Cerebellar cortex (tissue), 1 donor: ENCODE measurements at places on chromosomes 11 and 22.

GRCh38 chr22:38220163-38220562, 18.4 kb downstream of the MAFF start:
- DNase-seq = no peak

DNA sequence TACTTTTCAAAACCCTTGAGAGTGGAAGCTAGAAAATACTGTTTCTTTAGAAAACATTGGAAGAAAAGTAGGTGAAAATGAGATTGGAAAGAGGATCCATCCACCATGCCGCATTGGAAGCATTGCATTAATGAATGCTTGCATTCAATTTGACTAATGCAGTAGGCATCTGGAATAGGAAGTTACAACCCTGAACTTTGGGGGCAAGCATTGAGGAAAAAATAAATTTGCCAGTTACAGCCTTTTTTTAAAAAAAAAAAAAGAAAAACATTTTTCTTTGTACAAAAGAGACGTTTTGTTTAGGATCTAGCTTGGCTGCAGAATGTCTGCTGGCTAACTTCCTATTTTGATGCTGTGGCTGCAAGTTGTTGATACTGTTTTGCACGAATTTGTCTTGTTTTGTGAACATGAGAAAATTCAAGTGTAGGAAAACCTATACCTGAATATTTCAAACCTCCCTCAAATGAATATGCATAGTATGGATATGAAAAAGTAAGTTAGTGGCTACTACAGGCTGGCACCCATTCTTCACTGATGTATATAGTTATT, 28.1 kb downstream of the RTN3 start:
- no peak for DNase-seq

GRCh38 chr22:36304429-36304828, 51.5 kb downstream of the APOL1 start:
- DNase-seq = no peak

- DNase-seq = no peak
These were observed 11.9 kb downstream of the APOL2 start for GRCh38 chr22:36227396-36227795.

GRCh38 chr11:74721479-74721835, 9.8 kb downstream of the CHRDL2 start:
- DNase-seq = peak; percentile 79

DNA sequence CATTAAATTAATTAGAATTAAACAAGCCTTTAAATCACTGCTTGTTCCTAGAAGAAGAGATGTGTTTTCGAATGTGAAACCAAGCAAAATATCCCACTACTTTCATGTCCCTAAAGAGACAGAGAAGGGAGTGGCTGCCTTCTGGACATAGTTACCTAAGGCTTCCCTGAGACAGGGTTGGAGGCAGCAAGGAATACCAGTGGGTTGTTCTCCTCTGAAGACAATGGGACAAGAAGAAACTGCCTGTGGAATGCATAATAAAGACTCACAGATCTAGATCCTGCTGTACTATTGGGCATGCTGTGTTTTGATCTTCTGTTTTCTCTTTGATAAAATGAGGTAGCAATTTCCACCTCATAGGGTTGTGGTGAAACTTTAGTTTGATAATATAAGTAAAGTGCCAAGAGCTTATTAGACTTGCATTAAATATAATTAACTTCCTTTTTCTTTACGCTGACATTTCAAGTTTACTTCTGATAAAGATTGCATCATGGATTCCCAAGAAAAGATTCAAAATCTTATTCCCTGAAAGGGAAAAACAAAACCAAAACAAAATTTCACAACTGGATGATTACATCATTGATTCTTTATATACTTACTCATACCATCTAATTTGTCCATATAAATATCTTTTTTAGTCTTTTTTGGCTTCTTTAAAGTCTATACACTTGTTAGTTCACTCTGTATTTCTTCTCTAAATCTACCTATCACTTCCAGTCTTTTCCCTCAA, 621.3 kb downstream of the ETS1 start:
- no peak for DNase-seq

GRCh38 chr11:88448131-88448670, 110.7 kb upstream of the CTSC start:
- no peak for DNase-seq

GRCh38 chr11:76567261-76567660, 103.3 kb downstream of the LRRC32 start:
- no peak for DNase-seq

- no peak for DNase-seq
These were observed 280.7 kb upstream of the CADM1 start for GRCh38 chr11:115784796-115785521.

DNA sequence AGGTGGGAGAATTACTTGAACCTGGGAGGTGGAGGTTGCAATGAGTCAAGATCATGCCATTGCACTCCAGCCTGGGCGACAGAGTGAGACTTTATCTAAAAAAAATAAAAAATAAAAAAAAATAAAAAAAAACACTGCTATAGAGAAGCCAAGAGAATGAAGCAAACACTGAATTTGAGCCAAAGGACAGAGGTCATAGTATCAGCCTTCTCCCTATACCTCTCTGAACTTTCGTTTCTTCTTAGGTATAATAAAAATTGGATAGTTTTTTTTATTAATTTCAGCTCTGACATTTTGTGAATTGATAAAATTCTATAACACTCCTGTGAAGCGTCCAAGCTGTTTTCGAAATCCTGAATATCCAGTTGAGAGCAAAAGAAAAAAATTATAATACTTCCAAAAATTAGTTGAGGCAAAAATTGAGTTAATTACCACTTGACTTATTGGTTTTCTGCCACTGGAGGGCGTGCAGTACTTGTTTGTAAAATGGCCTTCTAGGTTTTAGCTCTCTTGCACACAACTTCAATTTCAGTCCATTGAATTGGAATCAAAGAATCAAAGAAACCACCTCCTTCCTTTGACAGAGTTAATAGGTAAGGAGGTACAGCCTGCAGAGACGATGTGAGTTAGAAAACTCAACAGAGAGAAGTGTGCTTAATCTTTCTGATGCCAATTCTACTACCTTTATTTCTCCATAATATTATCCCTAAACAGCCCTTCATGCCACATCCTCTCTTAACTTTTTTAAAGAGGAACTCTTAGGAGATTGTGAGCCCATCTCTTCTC, 143.2 kb downstream of the BBOX1 start:
- peak; percentile 82 for DNase-seq

DNA sequence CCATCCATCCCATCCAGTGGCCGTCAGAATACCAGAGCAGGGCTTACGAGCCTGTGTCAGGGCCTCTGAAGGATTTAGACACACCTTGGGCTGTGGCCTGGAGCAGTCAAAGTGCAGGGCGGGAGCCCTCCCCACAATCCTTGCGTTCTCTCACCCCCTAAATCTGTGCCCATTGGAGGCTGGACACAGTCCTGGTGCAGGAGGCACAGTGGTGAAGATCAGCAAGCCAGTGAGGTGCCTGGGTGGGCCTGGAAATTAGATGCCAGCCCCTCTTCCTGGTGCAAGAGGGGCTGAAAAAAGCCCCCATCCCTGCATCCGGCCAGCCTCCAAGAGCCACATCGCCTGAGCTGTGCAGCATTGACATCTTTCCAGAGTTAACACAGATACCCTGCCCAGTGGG, 1045.8 kb downstream of the TBC1D22A start:
- no peak for DNase-seq

- no peak for DNase-seq
These were observed 35.4 kb upstream of the GNAZ start for GRCh38 chr22:23034621-23035556.

DNA sequence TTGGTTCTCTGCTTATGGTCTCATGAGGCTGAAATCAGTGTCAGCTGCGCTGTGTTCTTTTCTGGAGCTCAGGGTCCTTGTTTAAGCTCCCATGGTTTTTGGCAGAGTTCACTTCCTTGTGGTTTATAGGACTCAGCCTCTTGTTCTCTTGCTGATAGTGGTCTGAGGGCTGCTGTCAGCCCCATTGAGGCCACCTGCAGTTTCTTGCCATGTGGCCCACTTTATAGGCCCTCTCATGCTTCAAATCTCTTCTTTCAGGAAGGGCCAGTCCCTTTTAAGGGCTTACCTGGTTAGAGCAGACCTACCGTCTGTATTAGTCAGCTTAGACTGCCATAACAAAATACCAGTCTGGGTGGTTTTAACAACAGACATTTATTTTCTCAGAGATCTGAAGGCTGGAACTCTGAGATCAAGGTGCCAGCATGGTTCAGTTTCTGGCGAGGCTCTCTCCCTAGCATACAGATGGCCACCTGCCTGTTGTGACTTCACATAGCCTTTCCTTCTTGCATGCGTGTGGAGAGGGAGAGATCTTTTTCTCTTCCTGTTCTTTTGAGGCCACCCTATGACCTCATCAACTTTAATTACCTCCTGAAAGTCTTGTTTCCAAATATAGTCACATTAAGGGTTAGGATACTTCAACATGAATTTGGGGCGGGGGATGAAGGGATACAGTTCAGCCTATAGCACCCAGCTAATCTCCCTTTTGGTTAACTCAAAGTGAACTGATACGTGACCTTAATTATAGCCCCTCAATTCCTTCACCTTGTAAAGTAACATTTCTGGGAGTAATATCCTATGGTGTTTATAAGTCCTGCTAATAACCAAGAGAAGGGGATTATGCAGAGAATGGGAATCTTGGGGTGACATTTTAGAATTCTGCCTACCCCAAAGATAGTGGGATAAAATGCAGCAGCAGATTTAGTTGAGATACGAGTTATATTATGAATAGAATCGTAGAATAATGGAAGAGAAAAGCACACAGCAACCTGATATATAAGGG, 131.8 kb downstream of the UVRAG start:
- DNase-seq = peak; percentile 80

GRCh38 chr11:69380921-69381581, 87.1 kb downstream of the MYEOV start:
- DNase-seq = no peak

DNA sequence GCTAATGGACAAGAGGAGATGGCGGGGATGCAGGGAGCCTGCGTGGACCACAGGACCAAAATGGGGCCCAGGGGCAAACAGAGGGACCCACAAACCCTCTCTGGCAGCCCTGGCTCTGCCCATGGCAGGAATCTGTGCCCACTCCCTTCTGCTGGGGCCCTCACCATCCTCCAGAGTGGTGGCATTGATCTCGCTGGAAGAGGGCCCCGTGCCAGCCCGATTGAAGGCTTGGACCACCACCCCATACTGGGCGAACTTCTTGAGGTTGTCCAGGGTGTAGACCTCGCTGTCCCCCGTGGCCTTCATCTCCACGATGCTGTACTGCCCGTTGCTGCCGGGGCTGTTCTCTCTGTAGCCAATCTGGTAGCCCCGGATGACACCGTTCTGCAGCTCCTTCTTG, 137.1 kb downstream of the CEP164 start:
- DNase-seq = no peak

- no peak for DNase-seq
These were observed 7.0 kb downstream of the PC start for GRCh38 chr11:66951135-66951534.

- DNase-seq = no peak
These were observed 9.2 kb downstream of the POU2AF3 start for GRCh38 chr11:111307472-111308108.

GRCh38 chr11:122743949-122744348, 88.4 kb downstream of the UBASH3B start:
- no peak for DNase-seq

DNA sequence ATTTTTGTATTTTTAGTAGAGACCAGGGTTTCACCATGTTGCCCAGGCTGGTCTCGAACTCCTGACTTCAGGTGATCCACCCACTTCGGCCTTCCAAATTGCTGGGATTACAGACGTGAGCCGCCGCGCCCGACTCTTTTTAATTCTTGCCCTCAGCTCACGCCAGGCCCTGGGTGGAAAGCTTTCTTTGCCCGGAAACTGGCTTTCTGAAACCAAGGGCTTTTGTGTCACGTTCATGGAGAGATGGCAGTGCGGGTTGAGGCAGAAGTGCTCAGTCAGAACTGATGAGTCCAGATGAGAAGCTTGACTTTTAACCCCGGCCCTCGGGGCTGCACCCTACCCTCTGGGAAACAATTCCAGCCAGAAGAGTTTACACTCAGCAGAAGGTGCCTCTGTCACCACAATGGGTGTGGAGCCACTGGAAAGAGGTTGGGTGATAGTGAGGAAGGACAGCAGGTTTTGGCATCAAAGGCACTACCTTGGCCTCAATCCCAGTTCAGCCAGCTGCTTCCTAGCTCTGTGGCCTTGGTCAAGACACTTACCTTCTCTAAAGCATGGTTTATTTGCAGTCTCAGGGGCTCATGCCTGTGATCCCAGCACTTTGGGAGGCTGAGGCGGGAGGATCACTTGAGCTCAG, 890 bp upstream of the ARFGAP3 start:
- DNase-seq = peak; percentile 74

GRCh38 chr11:104442321-104442720, 278.4 kb upstream of the PDGFD start:
- DNase-seq = no peak

DNA sequence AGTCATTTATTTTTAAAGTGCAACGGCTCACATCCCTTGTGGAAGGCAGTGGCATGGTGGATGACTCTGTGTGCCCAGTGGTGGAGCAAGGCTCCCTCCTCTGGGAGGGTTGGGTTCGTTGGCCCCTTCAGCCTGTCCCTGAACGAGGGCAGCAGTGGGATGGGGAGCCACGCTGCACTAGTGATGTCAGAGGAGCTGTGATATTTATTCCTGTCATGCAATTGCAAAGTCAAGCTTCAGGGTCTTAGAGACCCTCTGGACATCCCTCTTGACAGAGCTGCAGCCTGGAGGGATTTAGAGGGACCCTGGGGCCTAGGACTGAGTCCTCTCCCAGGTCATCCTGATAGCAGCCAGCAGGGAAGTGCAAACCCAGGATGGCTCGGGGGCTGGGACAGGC, 78.2 kb upstream of the NARS2 start:
- DNase-seq = no peak

DNA sequence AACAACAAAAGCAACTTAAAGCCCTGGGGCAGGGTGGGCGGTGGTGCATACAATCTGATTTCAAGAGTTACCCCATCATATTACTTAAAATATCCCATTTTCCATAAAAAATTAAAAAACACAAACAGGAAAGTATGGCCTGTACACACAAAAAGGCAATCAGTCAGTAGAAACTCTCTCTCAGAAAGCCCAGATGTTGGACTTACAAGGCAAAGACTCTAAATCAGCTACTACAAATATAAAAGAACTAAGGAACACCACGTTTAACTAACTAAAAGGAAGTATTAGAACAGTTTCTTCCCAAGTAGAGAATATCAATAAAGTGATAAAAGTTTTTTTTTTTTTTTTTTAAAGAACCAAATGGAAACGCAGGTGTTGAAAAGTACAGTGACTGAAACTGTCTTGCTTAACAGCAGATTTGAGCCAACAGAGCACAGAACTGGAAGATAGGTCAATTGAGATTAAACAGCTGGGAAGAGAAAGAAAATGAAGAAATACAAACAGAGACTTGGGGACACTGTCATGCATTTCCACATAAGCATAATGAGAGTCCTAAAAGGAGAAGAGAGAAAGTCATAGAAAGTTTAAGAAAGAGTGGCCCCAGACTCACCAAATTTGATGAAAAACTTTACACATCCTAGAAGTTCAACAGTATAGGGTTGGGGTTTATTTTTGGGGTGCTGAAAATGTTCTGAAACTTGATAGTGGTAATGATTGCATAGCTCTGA, 8.6 kb downstream of the SC5D start:
- no peak for DNase-seq

- no peak for DNase-seq
These were observed 17.5 kb downstream of the MCAM start for GRCh38 chr11:119299416-119299815.
